Activated CD4-positive, alpha-beta T cell treated with anti-CD3 and anti-CD28 coated beads, Interleukin-2, amount 10 ng/mL, durations not matched to agents 7 days and 5 days (primary cell): ENCODE measurements at places on chromosomes 1 and 21.

DNA sequence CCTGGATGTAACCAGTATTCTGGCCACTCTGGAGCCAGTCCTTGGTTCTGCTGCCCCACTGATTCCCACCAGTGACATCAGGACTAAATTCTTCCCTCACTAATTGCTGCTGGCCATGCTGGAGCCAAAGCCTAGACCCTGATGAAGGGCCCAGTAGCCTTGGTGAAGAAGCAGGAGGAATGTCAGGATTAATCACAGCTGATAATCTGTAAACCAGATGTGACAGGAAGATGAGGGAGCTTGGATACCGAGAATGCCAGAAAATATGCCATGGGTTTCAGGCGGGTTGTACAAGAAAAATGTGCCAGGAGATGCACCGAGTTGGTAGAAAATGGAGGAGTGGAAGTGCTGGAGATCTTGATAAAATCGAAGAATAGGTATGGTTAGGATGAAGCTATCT is 119.0 kb upstream of the PPP2R5A start:
- peaks cover 5% of the 10 kb centered on the region for H3K36me3 ChIP-seq
- peaks cover 19% of the 10 kb centered on the region for H3K4me1 ChIP-seq
- H3K4me3 ChIP-seq = no peak overlapping the region
- H3K27ac ChIP-seq = no peak overlapping the region
- no peak for DNase-seq

- no peaks in the 10 kb centered on the region for H3K27me3 ChIP-seq
- H3K4me3 ChIP-seq = no peak overlapping the region
- no peak for DNase-seq
- peaks cover 42% of the 10 kb centered on the region for H3K4me1 ChIP-seq
Measured at GRCh38 chr1:59046134-59046533, 250.8 kb upstream of the FGGY start.

- H3K4me1 ChIP-seq = no peaks in the 10 kb centered on the region
- H3K4me3 ChIP-seq = no peak overlapping the region
- no peaks in the 10 kb centered on the region for H3K36me3 ChIP-seq
- no peaks in the 10 kb centered on the region for H3K27me3 ChIP-seq
- DNase-seq = no peak
- no peak overlapping the region for H3K27ac ChIP-seq
Measured at GRCh38 chr1:79792219-79792930, 785.8 kb upstream of the ADGRL4 start.

GRCh38 chr1:228913626-228914414 is 178.5 kb downstream of the RHOU start:
- H3K4me3 ChIP-seq = no peak overlapping the region
- peaks cover 3% of the 10 kb centered on the region for H3K36me3 ChIP-seq
- DNase-seq = no peak
- H3K27ac ChIP-seq = no peak overlapping the region

GRCh38 chr1:22584001-22584562 is 20.8 kb downstream of the EPHA8 start:
- H3K36me3 ChIP-seq = no peaks in the 10 kb centered on the region
- DNase-seq = no peak
- no peak overlapping the region for H3K27ac ChIP-seq
- no peaks in the 10 kb centered on the region for H3K4me1 ChIP-seq

DNA sequence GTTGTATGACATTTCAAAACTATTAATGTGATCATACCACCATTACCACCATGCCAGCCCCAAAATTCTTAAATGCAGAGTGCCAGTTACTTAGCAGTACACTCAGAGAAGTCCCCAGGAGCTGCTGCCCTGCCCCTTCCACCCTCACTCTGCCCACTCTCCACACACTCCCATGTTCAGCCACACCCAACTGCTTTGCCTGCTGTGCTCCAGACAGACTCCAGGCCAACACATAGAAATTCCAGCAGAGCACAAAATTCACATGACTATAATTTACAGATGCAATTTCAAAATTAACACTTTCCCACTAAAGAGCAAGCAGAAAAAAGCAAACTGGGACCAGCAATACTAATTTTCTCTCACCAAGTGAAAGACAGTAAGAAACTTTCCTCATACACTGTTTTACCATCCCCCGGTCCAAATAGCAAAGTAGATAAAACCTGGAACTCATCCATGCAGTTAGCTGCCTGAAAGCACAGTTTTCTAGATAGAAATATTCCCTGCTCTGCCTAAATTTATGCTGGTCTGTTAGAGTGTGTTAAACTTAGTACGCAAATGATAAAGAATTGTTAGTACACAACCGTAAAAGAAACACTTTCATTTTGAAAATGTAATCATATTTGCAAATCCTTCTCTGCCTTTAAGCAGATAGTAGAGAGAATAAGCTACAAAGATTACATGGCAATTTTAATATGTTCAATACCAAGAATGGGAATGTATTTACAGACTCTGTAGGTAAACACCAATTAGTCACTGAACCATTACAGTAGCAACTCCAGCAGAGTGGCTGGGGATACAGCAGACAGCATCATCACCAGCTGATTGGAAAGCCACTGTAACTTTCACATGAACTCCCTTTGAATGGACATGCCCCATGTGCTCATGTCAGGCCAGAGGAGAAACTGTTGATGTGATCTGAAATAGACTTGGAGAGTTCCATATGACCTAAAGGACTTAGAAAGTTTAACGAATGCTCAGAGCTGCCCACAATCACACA is 176.5 kb downstream of the VAV3 start:
- no peak overlapping the region for H3K4me3 ChIP-seq
- no peaks in the 10 kb centered on the region for H3K36me3 ChIP-seq
- H3K27me3 ChIP-seq = no peaks in the 10 kb centered on the region
- peak overlapping the region; percentile 33 for H3K27ac ChIP-seq
- H3K4me1 ChIP-seq = peaks cover 45% of the 10 kb centered on the region

GRCh38 chr1:232487236-232487635 is 142.7 kb downstream of the SIPA1L2 start:
- H3K27me3 ChIP-seq = no peaks in the 10 kb centered on the region
- DNase-seq = no peak

DNA sequence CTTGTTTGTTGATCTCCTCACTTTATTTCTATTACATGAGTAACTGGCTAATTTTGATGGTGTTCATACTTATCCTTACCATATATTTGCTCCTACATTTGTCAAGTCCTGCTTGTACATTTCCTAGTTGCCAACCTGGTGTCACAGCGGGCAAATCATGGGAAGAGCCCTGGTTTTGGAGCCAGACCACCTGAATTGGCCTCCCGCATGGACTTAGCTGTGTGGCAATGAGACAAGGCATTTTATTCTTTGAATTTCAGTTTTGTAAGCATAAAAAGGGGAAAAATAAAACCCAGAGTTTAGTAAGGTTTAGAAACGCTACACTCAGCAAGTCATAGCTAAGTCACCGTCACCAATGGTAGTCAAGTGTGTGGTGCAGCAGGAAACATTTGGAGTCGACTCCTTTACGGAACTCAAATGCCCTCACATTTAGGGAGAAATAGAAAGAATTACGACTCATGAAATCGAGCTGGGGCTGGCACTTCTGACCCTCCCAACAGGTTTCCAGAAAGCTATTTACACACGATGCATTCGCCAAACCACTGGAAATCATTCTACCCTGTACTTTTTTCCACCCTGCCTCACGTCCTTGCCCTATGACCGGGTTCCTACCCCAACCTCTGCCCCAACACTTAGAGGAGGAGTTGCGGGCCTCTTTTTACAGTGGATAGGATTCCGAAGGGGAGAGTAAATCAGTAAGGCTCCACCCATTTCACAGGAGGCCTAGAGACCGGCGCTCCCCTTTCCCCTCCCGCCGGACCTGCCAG is 492 bp upstream of the PGM1 start:
- peaks cover 12% of the 10 kb centered on the region for H3K36me3 ChIP-seq
- peak overlapping the region; percentile 93 for H3K4me3 ChIP-seq
- no peaks in the 10 kb centered on the region for H3K27me3 ChIP-seq

GRCh38 chr21:18493422-18493821 is 89.8 kb upstream of the TMPRSS15 start:
- no peaks in the 10 kb centered on the region for H3K27me3 ChIP-seq
- DNase-seq = no peak
- H3K4me3 ChIP-seq = no peak overlapping the region
- no peaks in the 10 kb centered on the region for H3K36me3 ChIP-seq
- no peaks in the 10 kb centered on the region for H3K4me1 ChIP-seq

DNA sequence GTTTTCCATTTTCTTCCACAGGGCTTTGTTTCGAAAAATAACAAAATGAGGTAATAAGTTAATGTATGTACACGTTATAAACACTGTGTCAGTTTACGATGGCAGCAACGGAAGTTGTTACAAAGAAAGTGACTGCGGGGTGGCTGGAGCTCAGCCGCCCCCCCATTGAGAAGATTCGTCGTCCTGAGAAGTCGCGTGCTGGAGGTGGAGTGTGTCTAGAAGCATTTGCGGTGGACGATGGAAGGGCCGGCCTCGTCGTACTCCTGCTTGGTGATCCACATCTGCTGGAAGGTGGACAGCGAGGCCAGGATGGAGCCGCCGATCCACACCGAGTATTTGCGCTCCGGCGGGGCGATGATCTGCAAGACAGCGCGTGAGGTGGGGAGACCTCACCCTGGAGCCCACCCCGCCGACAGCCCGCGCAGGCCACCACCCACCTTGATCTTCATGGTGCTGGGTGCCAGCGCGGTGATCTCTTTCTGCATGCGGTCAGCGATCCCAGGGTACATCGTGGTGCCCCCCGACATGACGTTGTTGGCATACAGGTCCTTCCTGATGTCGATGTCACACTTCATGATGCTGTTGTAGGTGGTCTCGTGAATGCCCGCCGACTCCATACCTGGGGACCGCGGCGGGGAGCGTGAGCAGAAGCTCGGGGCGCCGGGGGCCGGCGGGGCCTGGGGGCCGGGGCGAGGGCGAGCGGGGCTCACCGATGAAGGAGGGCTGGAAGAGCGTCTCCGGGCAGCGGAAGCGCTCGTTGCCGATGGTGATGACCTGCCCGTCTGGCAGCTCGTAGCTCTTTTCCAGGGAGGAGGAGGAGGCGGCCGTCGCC is 2.4 kb downstream of the ACTA1 start:
- H3K4me3 ChIP-seq = peak overlapping the region; percentile 43
- no peak for DNase-seq
- peaks cover 16% of the 10 kb centered on the region for H3K4me1 ChIP-seq

- H3K36me3 ChIP-seq = peaks cover 60% of the 10 kb centered on the region
- no peaks in the 10 kb centered on the region for H3K27me3 ChIP-seq
- no peak overlapping the region for H3K4me3 ChIP-seq
- H3K27ac ChIP-seq = no peak overlapping the region
- DNase-seq = no peak
Measured at GRCh38 chr21:46515109-46515508, 56.4 kb downstream of the DIP2A start.

DNA sequence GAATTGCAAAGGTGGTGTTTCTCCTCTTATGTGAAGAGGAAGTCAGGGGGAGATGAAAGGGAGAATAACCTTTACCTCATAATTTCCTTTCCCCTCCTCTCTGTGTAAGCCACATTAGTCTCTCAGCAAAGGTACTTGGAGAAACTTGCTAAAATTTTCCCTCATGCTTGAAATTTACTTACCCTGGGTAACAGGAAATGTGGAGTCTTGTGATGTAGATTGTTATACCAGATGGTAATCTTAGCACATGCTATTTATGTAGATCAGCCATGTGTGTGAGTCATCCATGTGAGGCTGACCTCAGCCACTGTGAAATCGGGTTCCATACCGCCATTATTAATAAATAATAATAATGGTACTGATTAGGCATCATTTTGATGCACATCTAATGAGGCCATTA is 128.4 kb downstream of the TGFB2 start:
- H3K27me3 ChIP-seq = no peaks in the 10 kb centered on the region
- H3K4me1 ChIP-seq = no peaks in the 10 kb centered on the region
- H3K27ac ChIP-seq = no peak overlapping the region
- no peaks in the 10 kb centered on the region for H3K36me3 ChIP-seq
- no peak overlapping the region for H3K4me3 ChIP-seq

DNA sequence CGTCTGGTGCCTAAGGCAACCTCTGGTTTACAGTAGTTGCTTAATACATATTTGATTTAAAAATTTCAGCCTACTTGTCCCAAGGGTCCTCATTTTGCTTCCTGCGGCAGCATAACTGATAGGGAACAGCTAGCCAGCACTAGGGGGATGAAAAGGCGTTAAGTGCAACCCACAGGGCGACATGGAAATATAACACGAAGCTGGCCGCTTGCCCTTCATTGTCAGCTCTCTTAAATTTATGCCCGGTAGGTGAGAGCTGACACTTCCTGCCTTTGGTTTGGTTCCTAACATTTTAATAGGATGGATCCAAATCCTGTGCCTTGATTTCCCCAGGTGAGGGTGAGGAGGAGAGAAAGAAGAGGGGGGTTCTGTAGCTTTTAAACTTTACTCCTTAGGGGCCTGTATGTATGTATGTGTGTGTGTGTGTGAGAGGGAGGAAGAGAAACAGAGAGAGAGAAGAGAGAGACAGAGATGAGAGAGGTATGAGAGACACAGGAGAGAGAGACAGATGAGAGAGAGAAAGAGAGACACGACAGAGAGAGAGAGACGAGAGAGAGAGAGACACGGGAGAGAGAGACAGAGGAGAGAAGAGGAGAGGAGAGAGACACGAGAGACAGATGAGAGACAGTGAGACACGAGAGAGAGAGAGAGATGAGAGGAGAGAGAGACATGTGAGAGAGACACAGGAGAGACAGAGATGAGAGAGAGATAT is 938 bp upstream of the ACTN2 start:
- H3K27ac ChIP-seq = no peak overlapping the region
- H3K27me3 ChIP-seq = peaks cover 51% of the 10 kb centered on the region
- H3K4me3 ChIP-seq = peak overlapping the region; percentile 46
- DNase-seq = no peak
- H3K36me3 ChIP-seq = no peaks in the 10 kb centered on the region
- H3K4me1 ChIP-seq = peaks cover 14% of the 10 kb centered on the region

- H3K36me3 ChIP-seq = no peaks in the 10 kb centered on the region
- DNase-seq = no peak
- H3K4me1 ChIP-seq = peaks cover 24% of the 10 kb centered on the region
- H3K27me3 ChIP-seq = no peaks in the 10 kb centered on the region
Measured at GRCh38 chr1:247334378-247335133, 2.9 kb upstream of the ZNF496 start.

DNA sequence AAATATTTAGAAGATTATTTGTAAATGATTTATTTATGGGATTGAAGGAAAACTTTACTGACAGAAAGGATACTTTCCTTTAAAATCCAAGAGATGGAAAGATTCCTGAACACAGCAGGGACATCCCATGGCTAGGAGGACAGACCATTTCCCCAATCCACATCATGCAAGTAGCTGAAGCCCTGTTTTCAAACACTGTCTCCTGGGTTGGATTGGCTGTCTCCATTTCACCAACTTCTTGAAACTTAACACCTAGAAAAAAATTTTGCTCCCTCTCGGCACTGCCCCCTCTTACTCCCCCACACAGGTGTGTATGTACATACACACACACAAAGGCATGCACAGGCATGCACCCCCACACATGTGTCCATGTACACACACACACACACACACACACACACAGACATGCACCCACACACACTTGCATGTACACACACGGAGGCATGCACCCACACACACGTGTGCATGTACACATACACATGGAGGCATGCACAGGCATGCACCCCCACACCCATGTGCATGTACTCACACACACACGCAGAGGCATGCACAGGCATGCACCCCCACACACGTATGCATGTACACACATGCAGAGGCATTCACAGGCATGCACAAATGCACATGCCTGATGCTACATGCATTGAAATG is 320.0 kb downstream of the CHRM3 start:
- H3K4me1 ChIP-seq = peaks cover 22% of the 10 kb centered on the region
- H3K36me3 ChIP-seq = peaks cover 50% of the 10 kb centered on the region
- H3K27ac ChIP-seq = no peak overlapping the region
- H3K27me3 ChIP-seq = no peaks in the 10 kb centered on the region
- H3K4me3 ChIP-seq = no peak overlapping the region
